ENCODE measurements at places on chromosomes 6 and 20.
A peak's percentile ranks its signal among the peaks of the same experiment; 100 is the strongest.

GRCh38 chr6:35079311-35080000 is 61.7 kb downstream of the TCP11 start:
- no peak for DNase-seq

DNA sequence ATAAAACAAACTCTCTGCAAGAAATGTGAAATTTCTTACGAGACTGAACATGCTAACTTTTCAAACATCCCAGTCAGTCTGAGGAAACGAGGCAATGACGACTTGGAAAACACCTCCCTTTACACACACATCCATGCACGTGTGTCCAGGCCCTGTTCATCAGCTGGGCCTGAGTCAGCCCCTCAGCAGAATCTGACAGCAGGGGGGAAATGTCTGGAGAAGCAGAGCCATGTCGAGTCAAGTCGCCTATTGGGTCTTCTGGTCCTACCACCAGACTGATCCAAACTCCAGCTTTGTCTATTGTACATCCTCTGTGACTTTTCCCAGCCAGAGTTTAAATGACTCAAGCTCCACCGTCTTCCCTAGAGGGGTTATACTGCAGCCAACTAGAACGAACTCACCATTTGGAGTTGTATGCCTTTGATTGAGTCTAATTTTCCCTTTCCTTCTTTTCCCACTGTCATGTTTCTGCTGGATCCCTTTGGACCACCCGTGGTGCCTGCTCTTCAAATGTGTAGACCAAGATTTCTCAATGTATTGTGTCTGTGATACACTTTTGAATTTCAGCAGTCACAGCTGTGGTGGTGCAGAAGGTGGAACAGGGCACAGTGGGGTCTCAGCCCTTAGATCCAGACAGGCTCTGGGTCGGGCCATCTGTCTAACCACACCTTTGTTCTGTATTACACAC is 254.0 kb downstream of the CDC5L start:
- no peak for DNase-seq

- no peak for DNase-seq
Measured at GRCh38 chr6:160248538-160248937, 10.1 kb downstream of the SLC22A2 start.

- DNase-seq: no peak
Measured at GRCh38 chr6:22106451-22106850, 190.4 kb downstream of the PRL start.

DNA sequence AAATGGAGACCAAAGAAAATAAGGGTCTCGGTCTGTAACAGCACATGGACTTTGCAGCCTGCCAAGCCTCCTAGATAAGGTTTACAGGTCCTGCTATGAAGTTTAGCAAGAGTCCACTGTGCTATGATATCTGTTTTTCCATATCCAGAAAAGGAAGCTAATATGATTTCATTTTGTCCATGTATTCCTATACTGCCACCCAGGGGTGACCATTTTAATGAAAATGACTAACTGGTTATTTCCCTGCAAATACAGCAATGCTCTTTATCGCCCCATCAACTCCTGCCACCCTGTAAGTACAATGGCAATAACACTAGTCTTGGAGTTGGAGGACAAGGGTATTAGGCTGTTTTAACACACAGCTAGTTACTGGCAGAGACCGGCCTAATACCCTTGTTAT is 115.2 kb upstream of the GLP1R start:
- peak; percentile 22 for DNase-seq

GRCh38 chr6:4647414-4648365 is 128.5 kb upstream of the CDYL start:
- peak; percentile 74 for DNase-seq

- DNase-seq: no peak
Measured at GRCh38 chr6:35703554-35703953, 14.8 kb upstream of the FKBP5 start.

GRCh38 chr20:59804871-59805665 is 128.4 kb downstream of the SYCP2 start:
- no peak for DNase-seq

Measured in HCT116 (cell line).